Pericardium fibroblast (primary cell): ENCODE measurements at places on chromosomes 6 and 20. TPM values are rescaled to one million over a fixed set of nuclear protein-coding genes. Genes with fewer than 3 reads are reported as not detected.

CALHM6 gene
- total RNA-seq, result 0.68 and 1.8 TPM in 2 replicates

TOX2 gene
- total RNA-seq, result 6.1 and 17.7 TPM in 2 replicates

TMC2 gene
- total RNA-seq, result not detected in 2 replicates

HSPA12B gene
- 3.2 and 5.0 TPM in 2 replicates for total RNA-seq

TFAP2D gene
- not detected in 2 replicates for total RNA-seq

SCRT2 gene
- total RNA-seq, result not detected in 2 replicates

MLIP gene
- total RNA-seq, result 1.3 TPM in 1 of 2 replicates, not detected in the other

ZBTB9 gene
- total RNA-seq, result 1.4 and 4.1 TPM in 2 replicates

OPN5 gene
- not detected in 2 replicates for total RNA-seq

CLVS2 gene
- total RNA-seq, result not detected in 2 replicates

LZTS3 gene
- 5.1 and 5.7 TPM in 2 replicates for total RNA-seq

ECI2 gene
- 48.0 and 50.2 TPM in 2 replicates for total RNA-seq

ARID1B gene
- total RNA-seq, result 16.3 and 27.5 TPM in 2 replicates

SIRPA gene
- total RNA-seq, result 18.6 and 18.8 TPM in 2 replicates

CST5 gene
- not detected in 2 replicates for total RNA-seq

EGFL8 gene
- total RNA-seq, result 1.6 and 3.7 TPM in 2 replicates

SAMD5 gene
- total RNA-seq, result 0.60 and 1.3 TPM in 2 replicates

GOPC gene
- 25.4 and 28.6 TPM in 2 replicates for total RNA-seq

CCR6 gene
- total RNA-seq, result not detected in 2 replicates

SRC gene
- 16.7 and 18.9 TPM in 2 replicates for total RNA-seq

HLA-DOB gene
- 2.2 TPM in 1 of 2 replicates, not detected in the other for total RNA-seq

UFL1 gene
- total RNA-seq, result 15.9 and 19.4 TPM in 2 replicates

TPD52L1 gene
- 17.2 and 24.1 TPM in 2 replicates for total RNA-seq

SLC17A3 gene
- total RNA-seq, result not detected in 2 replicates
